ENCODE measurements at places on chromosomes 1 and 21.

GRCh38 chr21:35527358-35527757 is 478.3 kb upstream of the RUNX1 start:
- no peak for DNase-seq

DNA sequence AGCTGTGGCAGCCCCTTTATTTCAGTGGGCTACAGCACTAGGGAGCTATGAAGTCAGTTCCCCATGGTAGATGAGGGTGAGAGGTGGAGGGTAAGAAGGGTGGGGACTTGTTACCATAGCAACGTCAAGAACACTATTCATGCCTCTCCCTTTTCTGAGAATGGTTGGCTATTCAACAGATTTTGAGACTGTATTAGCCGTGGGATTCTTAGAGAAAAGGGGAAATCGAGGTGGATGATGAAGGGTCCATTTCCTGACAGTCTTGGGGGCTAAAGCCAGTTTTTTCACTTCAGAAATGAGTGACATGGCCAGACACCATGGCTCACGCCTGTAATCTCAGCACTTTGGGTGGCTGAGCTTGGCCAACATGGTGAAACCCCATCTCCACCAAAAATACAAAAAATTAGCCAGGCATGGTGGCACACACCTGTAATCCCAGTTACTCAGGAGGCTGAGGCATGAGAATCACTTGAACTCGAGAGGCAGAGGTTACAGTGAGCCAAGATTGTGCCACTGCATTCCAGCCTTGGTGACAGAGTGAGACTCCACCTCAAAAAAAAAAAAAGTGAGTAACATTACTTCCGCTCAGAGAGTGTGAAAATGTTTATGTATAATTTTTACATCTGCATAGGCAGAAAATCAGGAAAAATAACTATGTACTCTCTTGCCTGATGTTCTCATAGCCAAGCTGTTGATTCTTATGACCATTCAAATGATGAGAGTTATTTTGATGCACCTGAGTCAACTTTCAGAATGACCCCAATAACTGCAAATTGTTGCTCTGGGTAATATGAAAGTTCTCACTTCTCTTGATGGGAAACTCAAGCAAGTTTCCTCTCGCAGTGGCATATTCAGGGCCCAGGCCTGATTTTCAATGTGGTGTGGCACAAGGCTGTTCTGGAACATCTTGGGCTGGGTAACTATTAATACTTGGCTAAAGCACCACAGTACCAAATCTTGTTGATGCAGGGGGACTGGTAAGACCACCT is 23.2 kb upstream of the RGSL1 start:
- no peak for DNase-seq

GRCh38 chr1:14499312-14500040 is 99.0 kb upstream of the KAZN start:
- DNase-seq, result no peak

DNA sequence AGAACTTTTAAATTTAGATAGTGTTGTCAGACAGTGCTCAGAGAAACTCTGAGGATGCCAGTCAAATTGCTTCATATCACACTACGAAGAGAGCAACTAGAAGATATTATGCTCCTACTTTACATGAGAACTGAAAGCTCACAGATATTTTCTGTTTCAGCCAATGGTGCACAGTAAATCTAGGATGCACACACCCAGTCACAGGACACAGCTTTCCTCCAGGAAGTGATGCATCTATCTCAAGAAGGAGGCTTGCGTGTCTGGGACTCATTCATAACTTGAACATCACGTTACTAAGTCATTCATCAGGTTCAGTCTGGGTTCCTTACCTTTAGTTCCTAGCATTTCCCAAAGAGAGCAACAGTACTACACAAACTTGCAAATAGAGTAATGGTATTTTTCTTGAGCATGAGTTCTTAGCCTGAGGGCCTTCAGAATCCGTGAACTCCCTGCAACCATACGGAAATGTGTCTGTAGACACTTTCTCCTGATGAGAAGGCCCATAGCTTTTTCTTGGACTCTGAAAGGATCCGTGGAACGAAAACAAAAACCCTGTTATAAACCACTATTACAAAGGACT is 12.2 kb downstream of the ZNF697 start:
- DNase-seq, result no peak

- DNase-seq, result no peak
Observed at GRCh38 chr1:212645546-212646543, 37.3 kb downstream of the ATF3 start.

- DNase-seq, result no peak
Observed at GRCh38 chr1:232012773-232013386, 386.3 kb downstream of the DISC1 start.

GRCh38 chr21:41250519-41250918 is 66.1 kb upstream of the FAM3B start:
- no peak for DNase-seq

GRCh38 chr1:168180148-168180524 is 1.4 kb downstream of the TIPRL start:
- no peak for DNase-seq

GRCh38 chr1:88530246-88530645 is 153.8 kb upstream of the PKN2 start:
- DNase-seq, result no peak

- no peak for DNase-seq
Observed at GRCh38 chr1:224387302-224387912, 30.7 kb downstream of the CNIH4 start.

DNA sequence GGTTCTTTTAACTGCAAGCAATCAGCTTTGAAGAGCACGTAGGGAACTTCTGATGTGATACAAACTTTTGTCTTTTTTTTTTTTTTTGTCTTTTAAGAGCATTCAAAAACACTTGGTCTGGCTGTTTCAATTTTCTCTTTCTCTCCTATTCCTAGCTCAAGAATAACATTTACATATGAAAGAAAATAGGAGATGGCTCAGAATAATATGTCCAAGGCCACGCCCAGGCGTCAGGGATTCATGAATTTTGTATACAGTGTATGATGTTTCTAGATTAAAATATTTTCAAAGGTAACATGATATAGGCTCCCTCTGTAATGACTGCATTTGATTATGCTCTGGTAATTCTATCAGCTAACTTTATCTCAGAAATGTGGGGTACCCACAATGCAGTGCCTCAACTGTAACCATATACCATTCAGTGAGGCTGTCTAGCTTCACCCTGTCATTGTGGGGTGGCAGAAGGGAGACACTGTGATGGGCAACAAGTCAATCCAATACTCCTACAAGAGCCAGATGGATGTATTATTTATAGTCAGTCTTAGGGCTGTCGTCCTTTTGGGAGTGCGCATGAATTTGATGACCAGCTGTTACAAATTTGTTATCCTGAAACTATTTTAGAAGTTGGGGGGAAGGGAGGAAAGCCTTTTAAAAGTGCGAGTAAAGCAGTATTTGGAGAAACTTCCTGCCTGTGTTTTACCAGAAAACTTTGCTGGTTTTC is 1.5 kb upstream of the AKNAD1 start:
- no peak for DNase-seq

DNA sequence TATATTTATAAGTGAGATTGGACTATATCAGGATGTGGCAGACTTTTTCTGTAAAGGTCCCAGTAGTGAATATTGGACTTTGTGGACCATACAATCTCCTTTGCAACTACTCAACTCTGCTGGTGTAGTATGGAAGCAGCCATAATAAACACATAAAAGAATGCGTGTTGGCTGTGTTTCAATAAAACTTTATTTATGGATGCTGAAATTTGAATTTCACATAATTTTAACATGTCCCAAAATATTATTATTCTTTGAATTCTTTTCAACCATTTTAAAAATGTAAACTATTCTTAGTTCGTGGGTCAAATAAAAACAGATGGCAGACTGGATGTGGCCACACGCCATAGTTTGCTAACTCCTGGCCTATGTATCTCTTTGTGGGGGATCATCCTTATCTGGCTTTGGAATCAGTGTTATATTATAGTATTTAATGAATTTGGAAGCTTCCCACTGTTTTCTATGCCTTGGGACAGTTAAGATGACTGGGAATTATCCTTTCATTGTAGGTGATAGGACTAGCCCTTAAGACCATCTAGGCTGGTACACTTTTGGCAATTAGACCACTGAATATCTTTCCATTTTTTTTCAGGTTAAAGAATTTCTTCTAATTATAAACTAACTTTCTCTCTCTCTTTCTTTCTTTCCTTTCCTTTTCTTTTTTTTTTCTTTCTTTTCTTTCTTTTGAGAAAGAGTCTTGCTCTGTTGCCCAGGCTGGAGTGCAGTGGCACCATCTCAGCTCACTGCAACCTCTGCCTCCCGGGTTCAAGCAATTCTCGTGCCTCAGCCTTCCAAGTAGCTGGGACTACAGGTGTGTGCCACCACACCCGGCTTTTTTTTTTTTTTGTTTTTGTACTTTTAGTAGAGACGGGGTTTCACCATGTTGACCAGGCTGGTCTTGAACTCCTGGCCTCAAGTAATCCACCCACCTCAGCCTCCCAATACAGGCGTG is 14.9 kb upstream of the SLAMF6 start:
- no peak for DNase-seq

DNA sequence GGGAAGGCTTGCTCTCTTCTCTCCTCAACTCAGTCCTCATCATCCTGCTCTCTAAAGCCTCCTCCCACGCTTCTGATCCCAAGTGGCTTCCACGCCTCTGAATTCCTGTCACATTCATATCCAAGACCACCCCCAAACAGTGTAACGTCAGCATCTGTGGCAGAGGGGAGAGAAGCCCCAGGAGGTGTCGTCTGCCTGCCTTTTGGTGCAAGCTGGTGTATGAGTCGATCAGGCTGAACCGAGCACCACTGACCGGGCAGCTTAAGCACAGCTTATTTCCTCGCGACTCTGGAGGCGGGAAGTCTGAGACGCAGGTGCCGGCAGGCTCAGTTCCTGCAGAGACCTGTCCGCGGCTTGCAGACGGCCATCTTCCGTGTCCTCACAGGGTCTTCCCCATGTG is 123.8 kb upstream of the RAB4A start:
- DNase-seq, result no peak
